ENCODE measurements at places on chromosomes 2 and 18.

DNA sequence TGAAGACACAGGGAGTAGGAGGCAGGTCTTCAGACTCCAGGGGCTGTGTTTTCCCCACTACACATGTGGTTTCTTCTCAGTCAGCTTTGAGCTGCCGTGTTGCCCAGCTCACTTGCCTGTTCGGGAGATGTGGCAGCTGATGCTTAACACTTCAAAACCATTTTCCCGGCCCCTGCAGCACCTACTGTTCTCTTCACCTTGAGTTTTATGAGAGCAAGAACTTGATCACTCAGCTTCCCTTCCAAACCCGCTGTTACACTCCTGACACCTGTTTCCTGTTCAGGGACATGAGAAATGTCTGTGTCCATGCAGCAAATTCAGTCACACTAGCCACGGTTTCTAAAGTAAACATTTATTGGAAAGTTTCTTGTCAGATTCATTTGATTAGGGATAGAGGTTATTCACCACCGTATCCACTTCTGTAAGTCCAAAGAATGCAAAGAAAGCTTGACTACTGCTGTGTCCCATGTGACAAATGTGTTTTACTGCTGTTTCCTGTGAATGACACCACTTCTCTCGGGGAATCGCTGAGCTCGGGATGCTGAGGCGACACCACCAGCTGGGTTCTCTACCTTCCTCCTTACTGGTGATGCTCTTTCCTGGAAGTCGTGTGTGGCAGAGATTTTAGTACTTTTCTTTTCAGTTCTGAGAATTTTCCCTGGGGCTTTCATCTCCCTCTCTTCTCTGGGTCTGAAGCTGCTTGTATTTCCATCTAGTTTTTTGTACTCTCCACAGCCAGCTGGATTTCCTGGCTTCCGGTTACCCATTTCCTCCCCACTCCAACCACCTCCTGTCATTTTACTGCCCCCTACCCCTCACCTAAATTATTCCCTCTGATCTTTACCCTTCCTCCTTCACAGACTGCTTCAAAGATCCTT, 91.7 kb downstream of the KLF7 start:
- no peak for DNase-seq

- no peak for DNase-seq
These were observed 23.3 kb downstream of the SPDYA start for GRCh38 chr2:28833740-28834470.

- no peak for DNase-seq
These were observed 237.6 kb downstream of the DYSF start for GRCh38 chr2:71690876-71691475.

DNA sequence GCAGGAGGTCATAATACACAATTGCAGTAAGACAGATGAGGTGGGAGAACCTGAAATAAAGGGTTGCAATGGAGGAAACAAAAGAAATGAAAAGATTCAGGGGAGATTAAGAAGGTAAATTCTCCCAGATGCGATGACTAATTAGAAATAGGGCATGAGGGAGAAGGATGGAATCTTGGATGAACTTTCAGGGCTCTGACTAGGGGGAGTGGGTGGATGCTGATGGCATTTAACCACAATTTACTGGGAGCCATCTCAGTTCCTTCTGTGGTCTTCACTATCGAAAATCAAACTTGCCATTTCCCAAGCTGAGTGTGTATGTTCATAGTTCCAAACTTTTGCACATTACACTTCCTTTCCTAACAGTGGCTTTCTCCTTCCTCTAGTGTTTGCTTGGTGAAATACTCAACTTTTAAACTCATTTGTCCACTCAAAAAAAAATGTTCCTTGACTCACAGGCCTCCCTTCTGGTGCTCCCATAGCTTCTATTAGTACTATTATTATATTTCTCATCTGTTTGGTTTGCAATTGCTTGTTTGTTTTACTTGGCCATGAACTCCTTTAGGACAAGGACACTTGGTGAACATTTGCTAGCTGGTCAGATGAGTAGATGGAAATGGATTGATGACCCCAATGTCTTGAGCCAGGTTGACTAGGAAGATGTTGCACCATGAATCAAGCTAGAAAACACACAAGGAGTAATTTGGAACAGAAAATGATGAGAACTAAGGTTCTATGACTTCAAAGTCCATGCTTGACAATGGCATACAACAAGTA, 178.5 kb downstream of the DIS3L2 start:
- DNase-seq = no peak

DNA sequence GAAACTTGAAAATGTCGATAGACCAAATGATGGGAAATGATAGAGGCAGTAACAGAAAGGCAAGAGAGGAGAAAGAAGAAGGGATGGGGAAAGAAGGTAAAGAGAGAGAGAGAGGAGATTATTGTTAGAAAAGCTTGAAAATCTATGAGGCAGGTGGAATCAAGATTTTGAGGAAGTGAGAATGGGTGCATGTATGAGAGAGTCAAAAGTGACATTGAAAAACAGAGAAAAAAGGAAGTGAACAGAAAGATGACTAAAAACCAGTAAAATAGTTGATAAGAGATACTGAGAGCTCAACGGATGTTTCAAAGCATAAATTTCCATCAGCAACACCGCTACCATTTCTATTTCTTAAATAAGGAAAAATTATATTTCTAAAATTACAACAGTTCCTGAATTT, 327.4 kb upstream of the CWC22 start:
- DNase-seq = no peak

GRCh38 chr18:11981543-11982366, 448 bp downstream of the IMPA2 start:
- DNase-seq = peak; percentile 44
